ENCODE measurements at places on chromosomes 12 and 14.

DNA sequence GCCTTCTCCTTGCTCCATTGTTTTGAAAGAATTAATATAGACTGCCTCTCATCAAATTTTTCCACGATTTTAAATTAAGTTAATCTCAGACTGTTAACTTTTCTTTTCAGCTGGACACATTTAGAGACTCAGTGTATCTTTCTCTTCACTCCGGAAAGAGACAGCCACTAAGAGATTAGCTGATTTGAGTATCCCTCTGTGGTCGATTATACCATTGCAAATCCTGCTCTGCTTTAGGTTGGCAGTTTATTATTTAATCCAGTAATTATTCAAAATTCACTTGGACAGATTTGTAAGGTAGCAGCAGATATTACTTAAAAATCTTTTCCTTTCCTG, 588 bp upstream of the TWF1 start:
- DNase-seq, result no peak

DNA sequence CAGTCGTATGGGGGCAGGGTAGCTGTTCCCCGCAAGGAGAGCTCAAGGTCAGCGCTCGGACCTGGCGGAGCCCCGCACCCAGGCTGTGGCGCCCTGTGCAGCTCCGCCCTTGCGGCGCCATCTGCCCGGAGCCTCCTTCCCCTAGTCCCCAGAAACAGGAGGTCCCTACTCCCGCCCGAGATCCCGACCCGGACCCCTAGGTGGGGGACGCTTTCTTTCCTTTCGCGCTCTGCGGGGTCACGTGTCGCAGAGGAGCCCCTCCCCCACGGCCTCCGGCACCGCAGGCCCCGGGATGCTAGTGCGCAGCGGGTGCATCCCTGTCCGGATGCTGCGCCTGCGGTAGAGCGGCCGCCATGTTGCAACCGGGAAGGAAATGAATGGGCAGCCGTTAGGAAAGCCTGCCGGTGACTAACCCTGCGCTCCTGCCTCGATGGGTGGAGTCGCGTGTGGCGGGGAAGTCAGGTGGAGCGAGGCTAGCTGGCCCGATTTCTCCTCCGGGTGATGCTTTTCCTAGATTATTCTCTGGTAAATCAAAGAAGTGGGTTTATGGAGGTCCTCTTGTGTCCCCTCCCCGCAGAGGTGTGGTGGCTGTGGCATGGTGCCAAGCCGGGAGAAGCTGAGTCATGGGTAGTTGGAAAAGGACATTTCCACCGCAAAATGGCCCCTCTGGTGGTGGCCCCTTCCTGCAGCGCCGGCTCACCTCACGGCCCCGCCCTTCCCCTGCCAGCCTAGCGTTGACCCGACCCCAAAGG, 804 bp downstream of the GAPDH start:
- DNase-seq, result no peak

GRCh38 chr14:22985894-22986507, 3.6 kb upstream of the AJUBA start:
- DNase-seq, result no peak

GRCh38 chr12:50185970-50186663, 18.9 kb upstream of the CERS5 start:
- DNase-seq, result no peak

DNA sequence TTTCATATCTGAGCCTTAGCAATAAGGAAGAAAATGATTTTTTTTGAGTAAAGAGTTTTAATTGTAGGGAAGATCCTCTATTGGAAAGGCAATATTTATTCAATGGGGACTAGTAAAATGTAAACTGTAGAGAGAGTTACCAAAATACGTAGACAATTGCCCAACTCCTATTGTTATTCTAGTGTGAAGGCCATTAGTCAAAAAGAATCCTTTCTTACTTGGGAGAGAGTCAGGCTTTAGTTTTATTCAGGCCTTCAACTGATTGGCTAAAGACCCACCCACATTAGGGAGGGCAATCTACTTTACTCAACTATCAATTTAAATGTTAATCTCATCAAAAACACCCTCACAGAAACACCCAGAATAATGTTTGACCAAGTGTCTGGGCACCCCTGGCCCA, 485.8 kb upstream of the ATXN7L3B start:
- no peak for DNase-seq

- no peak for DNase-seq
These were observed at the start of gene TBC1D30 for GRCh38 chr12:64824500-64825142. Gene TBC1D30 (plus strand): TSS chr12:64824647. CDS start chr12:64824880, 233 bp downstream.

DNA sequence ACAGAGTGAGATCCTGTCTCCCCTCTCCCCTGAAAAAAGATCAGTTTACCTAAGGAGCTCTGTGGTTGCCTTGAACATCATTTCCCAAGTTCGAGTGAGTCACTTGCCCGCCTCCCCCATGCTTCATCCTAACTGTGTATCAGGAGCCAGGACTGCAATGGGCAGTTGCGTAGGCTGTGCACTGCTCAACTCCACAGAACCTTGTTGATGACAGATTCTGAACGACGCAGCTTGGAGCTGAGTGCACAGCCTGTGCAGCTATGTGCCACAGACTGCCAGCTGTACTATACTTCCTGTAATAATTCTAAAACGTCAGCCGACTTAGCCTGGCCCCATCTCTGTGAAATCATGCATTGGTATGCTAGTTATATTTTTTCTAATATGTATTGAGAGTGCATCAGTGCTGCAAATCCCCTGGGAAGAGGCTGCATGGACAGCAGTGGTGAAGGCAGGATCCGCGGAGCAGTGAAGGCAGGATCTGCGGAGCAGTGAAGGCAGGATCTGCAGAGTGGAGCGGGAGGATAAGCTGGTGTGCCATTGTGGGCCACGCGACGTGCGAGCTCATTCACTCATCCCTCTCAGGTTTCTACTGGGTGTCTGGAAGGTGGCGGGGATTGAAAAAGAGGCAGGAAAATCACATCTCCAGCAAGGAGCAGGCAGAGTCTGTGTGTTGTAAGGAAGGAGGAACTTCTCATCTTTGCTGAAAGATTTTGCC, 80.8 kb downstream of the GALNT9 start:
- DNase-seq, result no peak

- DNase-seq, result no peak
These were observed 1.5 kb downstream of the CHURC1 start for GRCh38 chr14:64915797-64916196.

DNA sequence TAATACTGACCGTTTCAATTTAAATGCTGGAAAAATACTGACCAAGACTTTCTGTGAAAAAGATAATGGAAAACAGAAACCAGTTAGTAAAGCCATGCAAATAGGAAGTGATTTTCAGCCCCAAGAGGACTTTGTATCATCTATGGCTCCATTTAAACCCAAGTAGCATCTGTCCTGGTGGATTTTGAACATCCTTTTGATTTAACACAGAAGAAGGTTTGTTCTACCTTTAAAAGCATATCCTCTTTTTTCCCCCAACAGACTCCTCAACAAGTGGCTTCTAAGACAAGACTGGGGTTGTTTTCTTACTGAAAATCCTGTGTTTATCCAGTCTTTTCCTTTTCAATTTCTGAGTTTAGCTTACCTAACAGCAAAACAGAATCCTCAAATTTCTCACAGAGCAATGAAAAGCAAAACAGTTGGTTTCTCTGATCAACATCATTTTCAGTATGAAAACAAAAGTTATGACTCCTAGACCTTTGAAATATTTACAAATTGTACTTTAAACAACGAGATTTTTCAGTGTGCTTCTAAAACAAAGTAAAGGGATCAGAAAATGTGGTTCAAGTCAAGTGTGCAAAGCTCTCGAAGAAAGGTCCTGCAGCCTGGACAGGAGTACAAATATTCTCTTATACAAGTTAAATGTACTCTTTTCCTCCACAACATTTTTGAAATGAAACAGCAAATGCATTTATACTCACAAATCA, 2.9 kb downstream of the PHLDA1 start:
- no peak for DNase-seq
